Activated CD4-positive, alpha-beta T cell treated with anti-CD3 and anti-CD28 coated beads for 4 hours (primary cell): ENCODE measurements at places on chromosomes 6 and 20.
A peak's percentile ranks its signal among the peaks of the same experiment; 100 is the strongest.

DNA sequence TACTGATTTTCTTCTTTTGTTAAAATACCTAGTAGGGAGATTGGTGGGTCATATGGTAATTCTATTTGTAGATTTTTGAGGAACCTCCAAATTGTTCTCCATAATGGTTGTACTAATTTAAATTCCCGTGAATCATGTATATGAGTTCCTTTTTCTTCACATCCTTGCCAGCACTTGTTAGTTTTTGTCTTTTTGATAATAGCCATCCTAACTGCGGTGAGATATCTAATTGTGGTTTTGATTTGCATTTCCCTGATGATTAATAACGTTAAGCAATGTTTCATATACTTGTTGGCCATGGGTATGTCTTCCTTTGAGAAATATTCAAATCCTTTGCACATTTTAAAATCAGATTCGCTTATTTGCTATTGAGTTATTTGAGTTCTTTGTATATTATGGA, 110.9 kb downstream of the JAG1 start:
- no peak for DNase-seq

DNA sequence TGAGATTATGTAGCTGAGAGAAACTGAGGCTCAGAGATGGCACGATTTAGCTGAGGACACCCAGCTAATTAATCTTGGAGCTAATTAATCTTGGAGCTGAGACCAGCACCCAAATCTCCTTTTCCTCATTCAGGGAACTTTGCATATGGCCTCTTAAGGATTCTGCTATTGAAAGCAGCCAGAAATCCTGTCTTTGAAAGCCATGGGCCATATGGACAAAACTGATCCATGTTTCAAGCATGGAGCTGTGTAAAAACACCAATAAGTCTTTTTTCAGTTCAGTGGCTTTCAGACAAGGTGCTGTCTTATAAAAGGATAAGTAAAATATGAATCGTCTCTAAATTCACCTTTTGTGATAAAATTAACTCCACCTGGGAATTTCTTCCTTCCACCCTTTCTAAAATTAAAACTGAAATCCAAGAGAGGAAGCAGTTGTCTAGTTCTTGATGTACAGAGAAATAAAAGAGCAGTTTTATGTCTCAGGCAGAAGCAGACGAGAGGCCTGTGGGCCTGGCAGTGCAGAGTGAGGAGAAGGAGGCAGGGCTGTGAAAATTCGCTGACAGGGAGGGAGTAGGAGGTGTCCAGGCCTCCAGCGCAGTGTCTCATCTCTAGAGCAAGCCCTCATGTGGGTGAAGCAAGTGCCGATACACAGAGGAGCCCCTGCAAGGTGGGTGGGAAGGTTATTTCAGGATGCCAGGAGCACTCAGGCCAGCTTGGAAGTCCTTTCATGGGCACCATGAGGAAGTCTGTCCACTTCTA, 266.9 kb downstream of the UST start:
- no peak for DNase-seq

- DNase-seq: no peak
These were observed 186.1 kb downstream of the UNC5CL start for GRCh38 chr6:40852779-40853373.

GRCh38 chr6:169862043-169862891, 110.8 kb downstream of the ERMARD start:
- DNase-seq: no peak

GRCh38 chr6:714100-714499, 21.2 kb upstream of the EXOC2 start:
- DNase-seq: no peak

DNA sequence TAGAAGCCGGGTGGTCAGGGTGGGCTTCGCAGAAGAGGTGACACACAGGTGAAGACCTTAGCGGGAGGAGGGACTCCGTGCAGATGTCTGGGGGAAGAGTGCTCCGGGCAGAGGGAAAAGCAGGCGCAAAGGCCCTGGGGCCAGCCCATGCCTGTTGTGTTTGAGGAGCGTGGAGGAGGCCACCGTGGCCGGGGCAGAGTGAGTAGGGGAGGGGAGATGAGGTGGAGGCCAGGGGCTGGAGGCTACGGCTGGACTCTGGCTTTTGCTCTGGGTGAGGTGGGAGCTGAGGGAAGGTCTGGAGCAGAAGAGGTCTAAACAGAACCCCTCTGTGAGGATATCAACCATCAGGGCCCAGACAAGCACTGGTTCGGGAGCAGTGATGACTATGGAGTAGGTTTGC, 244.0 kb downstream of the PREX1 start:
- DNase-seq: no peak

DNA sequence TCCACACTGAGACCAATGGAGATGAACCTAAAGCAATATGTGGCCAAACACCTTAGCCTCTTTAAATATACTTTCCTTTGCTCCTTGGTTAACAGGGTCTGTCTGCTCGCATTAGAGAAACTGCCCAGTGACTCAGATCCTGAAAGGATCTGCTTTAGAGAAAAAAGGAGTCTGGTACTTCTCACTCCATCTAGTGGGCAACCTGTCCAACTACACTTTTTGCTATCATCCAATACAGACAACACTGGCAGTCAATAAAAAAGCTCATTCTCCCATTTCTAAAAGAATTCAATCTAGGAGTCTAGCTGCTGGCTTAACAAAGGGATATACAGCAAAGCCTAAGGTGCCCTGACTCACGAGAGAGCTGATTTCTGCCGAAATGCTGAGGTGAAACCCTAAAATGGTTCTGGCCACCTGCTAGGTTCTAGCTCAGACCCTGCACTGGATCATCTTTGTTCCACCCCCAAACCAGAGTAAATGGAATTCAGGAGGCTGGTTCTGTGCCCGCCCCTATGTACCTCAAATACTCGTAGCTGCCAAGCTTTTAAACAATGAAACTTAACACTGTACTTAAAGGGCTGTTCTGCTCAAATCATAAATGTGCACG, 11.5 kb downstream of the GNL1 start:
- peak; percentile 17 for DNase-seq

DNA sequence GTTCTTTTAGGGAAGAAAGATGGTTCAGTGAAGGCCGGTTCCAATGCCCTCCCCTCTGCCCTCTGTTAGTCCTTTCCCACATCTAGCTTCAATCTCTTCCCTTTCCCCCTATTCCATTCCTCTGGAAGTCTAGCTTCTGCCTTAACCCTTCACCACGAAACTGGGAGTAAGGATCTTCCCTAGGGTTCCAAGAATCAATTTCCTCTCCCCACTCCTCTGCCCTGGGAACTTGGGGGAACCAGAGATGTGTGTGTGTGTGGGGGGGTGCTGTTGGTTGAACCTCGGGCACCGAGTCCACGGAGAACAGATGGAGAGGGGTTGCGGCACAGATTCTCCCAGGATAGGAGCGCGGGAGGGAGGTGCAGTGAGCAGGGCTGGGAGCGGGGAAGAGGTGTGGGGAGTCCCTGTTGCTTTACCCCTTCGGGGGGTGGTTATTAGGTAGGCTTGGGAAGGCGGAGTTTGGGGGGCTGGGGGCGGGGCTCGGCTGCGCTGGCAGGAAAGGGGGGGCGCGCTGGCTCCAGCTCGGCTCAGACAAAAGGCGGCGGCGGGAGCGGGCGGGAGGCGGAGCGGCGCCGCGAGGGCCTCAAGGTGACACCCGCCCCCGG, at the start of gene TMEM151B:
TMEM151B (plus strand) TSS at position 530 of the 605 bp plus-strand sequence. CDS start 293 bp downstream, outside the sequence.
- DNase-seq: no peak

DNA sequence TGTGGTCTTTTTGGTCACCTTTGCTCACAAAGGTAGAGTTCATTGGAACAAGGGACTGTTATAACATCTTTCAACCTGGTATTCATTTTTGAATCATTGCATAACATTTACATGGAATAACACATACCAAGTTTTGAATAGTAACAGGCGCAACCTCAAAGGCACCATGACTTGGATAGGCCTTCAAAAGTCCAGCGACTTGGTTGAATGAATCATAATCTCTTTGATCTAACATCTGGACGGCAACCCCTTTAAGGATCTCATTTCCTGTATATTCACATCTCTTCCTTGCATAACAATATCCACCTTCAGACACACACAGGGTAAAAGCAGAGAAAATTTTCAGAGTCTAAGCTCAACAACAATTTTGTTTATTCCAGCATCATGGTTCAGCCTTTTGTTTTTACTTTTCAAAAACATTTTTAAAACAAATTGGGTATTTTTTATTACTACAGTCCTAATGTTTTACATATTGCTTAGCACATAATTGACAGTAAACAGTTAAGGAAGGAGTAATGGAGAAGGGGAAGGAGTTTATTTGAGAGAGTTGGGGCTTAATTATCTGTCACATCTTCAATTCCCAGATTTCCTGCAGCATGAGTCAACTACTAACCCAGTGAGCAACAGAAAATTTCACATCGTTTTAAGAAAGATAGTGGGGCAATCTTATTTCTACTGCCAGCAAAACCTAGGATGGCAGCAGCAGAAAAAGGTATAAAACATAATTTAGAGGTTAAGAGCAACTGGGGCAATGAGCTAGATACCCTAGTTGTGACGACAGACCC, 41.8 kb upstream of the F13A1 start:
- no peak for DNase-seq

GRCh38 chr6:26543953-26544352, 5.8 kb downstream of the HMGN4 start:
- no peak for DNase-seq

- DNase-seq: peak; percentile 18
These were observed at the start of gene HFE for GRCh38 chr6:26087284-26088115. TSS of gene HFE (plus strand) at chr6:26087429. CDS start at chr6:26087441, 12 bp downstream.

DNA sequence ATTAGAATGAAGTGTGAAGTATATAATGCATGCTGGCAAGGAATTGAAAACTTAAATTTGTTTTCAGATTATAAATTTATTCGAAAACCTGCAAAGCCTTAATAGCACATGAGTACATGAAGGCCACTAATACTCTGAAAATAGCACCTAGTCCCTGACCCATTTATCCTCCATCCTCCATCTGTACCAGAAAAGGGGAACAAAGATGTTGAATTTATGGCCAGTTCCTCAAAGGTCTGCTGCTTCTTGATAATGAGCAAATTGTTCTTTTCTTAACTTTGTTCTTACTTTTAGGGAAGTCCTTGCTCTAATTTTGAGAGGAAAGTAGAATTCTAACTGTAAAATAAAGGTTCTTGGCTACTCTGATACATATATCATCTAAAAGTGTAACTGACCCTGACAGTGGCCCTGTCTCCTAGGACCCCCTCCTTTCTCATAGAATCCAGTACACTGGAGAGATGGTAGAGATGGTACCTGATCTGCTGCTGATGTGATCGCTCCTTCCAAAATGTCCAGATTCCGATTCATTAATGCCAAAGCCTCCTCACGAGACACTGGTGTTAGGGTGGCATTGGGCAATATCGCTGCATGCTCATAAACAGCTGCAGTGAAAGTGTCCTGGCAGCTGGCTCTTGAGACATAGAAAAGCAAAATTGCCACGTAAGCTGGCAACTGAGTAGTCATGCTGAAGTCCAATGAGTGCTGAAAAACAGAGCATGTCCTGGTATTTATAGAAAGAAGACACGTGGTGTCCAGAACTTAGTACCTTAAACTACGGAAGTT, at the start of gene VNN1:
VNN1 (minus strand) TSS at position 704 of the 783 bp plus-strand sequence; CDS start at position 684, 20 bp downstream.
- no peak for DNase-seq

DNA sequence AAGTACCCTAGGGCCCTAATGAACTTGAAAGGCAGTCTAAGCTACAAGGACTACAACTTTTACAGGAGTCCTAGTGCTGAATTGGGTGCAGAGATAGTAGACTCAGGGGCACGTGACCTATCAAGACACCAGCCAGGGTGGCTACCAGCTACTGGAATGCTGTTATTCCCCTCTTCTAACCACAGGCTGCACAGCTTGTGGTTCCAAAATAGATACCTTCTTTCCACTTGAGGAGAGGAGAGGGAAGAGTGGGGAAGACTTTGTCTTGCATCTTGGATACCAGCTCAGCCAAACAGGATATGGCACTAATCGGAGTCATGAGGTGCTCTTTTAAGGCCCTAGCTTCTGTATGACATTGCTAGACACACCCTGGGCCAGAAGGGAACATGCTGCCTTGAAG, 60.0 kb upstream of the MTRF1L start:
- no peak for DNase-seq

DNA sequence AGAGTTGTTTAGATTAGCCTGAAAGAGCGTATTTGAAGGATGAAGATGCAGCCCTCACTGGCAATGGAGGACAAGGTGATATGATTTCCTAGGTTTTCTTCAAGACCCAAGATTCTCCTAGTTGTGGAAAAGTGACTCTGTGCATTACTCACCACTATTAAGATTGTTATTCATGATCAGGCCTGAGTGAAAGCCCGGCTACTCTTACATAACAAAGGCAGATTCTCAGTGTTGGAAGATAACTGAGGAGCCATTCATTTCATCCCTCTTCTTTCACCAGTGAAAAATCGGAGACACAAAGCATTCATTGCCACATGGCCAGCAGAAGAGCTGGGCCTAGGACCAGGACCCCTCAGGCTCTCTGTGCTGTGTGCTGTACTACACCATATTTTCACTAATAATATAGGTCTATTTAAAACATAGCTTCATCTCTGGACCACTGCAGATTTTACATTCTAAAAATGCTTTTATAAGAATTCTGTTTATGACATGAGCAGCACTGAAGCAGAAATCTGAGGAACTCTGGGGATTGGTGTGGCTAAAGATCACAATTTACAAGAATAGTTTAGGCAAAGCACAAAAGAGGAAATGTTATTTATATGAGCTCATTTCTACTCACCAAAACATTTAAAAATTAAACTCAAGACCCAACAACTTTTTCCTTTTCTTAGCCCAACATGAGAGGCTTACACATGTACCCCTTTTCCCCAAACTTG, 181.9 kb upstream of the CCN2 start:
- DNase-seq: no peak

DNA sequence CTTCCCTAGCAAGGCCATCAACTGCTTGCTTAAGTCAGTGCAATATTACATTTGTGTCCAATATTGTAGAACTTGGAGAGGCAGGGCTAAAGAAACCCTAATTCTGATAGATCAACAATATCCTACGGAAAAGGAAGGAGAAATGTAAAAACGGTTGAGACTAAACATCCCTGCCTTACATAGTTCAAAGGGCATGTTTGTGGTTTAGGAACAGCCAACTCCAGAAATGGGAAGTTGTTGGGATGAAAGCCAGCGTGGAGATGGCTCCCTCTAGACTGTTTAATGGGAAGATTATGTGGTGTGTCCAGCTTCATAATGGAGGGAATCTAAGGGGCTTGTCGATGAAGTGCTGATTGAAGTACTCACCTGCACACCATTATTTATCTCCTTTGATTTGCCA, 145.3 kb upstream of the TENT5A start:
- no peak for DNase-seq

DNA sequence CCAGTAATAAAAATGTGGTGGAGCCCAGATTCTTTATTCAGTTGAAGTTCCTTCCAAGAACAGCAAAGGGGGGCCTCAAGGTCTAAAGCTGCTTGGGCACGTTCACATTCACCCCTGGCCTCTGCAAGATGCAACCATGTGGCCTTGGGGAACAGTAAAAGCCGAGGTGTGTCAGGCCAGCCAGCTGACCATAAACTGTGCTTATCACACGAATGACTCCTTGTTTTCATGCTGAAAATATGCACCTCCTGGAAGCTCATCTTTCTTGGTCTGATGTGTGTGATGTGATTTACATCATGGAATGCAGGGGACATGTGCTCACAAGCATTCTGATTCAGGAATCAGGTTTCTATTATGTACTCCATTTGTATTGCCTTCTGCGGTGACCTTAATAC, 211.6 kb upstream of the MARCKS start:
- DNase-seq: no peak
